ENCODE measurements at places on chromosomes 4 and X.

GRCh38 chr4:168648929-168649328 lies 152.1 kb downstream of the PALLD start:
- no peaks in the 10 kb centered on the region for H3K36me3 ChIP-seq
- H3K4me1 ChIP-seq = peaks cover 11% of the 10 kb centered on the region
- H3K4me3 ChIP-seq = no peak overlapping the region
- DNase-seq = no peak

GRCh38 chr4:10460313-10461047 lies 3.3 kb upstream of the ZNF518B start:
- H3K27me3 ChIP-seq = peaks cover 33% of the 10 kb centered on the region
- peaks cover 19% of the 10 kb centered on the region for H3K4me1 ChIP-seq
- DNase-seq = no peak
- no peak overlapping the region for H3K4me3 ChIP-seq
- no peaks in the 10 kb centered on the region for H3K36me3 ChIP-seq

- no peak overlapping the region for H3K4me3 ChIP-seq
Measured at GRCh38 chr4:110681381-110681780, 58.5 kb upstream of the PITX2 start.

- H3K27ac ChIP-seq = no peak overlapping the region
- DNase-seq = no peak
- H3K36me3 ChIP-seq = no peaks in the 10 kb centered on the region
- no peaks in the 10 kb centered on the region for H3K4me1 ChIP-seq
- H3K27me3 ChIP-seq = no peaks in the 10 kb centered on the region
- H3K4me3 ChIP-seq = no peak overlapping the region
Measured at GRCh38 chrX:19795307-19795706, 92.1 kb downstream of the SH3KBP1 start.

GRCh38 chr4:157357887-157358286 lies 137.4 kb downstream of the GRIA2 start:
- no peaks in the 10 kb centered on the region for H3K27me3 ChIP-seq
- no peaks in the 10 kb centered on the region for H3K36me3 ChIP-seq
- H3K4me3 ChIP-seq = no peak overlapping the region
- H3K27ac ChIP-seq = no peak overlapping the region

DNA sequence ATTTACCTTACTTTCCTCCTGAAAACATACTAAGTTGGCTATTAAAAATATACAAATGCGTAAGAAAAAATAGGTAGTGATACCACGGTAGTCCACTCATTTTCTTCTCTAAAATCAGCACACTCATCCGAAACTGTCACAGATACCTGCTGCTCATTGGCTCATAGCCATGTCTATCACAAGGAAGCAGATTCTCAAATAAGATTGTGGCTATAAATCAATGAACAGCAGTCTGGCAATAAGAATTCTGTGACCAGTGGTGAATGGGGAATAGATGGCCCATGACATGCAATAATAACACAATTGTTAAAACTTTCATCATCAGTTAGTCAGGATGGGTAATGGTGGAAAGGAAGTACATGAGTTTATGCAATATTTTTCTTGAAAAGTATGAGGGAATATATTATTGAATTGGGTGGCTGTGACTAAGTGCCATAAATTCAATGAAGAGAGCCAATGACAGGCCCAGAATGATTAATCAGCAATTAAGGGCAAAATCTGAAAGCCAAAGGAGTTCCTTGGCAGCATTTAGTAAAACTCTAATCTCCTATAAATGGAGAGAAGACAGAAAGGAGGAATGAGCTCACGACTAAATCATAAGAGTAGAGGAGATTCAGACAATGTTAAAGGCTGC lies 202.3 kb upstream of the NEIL3 start:
- H3K4me1 ChIP-seq = no peaks in the 10 kb centered on the region
- H3K36me3 ChIP-seq = no peaks in the 10 kb centered on the region
- no peak for DNase-seq
- H3K27me3 ChIP-seq = no peaks in the 10 kb centered on the region
- no peak overlapping the region for H3K4me3 ChIP-seq
- no peak overlapping the region for H3K27ac ChIP-seq

DNA sequence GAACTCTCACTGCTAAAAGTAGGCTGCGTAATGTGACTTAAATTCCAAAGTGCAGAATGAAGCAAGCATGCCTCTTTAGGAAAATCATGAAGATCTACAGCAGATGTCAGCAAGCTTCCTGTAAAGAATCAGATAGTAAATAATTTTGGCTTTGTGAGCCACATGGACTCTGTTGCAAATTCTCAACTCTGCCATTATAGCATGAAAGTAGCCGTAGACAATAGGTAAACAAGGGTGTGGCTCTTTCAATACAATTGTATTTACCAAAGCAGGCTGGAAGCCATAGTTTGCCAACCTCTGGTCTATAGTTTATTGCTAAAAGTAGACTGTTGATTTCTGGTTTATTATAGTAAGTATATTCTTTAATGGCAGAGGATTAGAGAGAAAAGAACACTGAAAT lies 80.3 kb upstream of the FAM9B start:
- no peaks in the 10 kb centered on the region for H3K36me3 ChIP-seq
- H3K4me3 ChIP-seq = no peak overlapping the region
- H3K27me3 ChIP-seq = no peaks in the 10 kb centered on the region
- DNase-seq = no peak
- no peak overlapping the region for H3K27ac ChIP-seq

DNA sequence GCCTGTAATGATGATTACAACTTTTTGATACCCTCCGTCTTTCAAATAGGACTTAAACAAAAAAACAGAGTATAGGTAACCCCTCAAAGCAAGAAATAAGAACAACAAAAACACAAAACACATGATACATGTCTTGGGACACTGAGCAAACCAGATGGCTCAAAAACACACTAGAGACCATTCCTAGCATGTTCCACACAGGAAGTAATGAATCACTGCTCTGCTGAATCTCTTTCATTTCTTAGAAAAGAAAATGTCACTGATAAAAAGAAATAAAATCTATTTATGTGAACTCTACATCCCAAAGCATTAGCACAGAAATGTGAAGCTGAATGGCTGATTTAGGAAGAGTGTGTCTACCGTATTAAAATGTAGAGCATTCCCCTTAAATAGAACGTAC lies 134.5 kb upstream of the IL15 start:
- no peak for DNase-seq
- H3K27ac ChIP-seq = no peak overlapping the region
- no peaks in the 10 kb centered on the region for H3K27me3 ChIP-seq
- H3K4me3 ChIP-seq = no peak overlapping the region

DNA sequence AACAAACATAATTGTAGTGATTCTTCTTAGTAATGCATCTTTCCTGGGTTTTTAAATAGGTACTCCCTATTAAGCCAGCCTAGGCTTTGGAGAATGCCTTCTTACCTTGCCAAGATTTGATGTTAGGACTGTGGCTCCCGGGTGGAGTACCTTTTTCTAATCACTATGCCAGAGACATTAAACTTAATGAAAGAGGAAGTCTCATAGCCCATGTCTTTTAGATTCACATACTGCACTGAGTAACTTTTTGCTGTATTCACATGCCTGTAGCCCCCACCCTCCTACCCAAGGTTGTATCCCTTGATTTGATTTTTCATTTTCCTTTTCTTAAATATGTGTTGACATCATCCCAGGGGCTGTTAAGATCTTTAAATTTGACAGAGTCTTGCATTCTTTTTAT lies 104.2 kb upstream of the TLR2 start:
- H3K36me3 ChIP-seq = peaks cover 3% of the 10 kb centered on the region
- peaks cover 2% of the 10 kb centered on the region for H3K4me1 ChIP-seq
- no peaks in the 10 kb centered on the region for H3K27me3 ChIP-seq
- no peak for DNase-seq
- no peak overlapping the region for H3K4me3 ChIP-seq

- H3K4me3 ChIP-seq = no peak overlapping the region
- H3K27ac ChIP-seq = no peak overlapping the region
- no peaks in the 10 kb centered on the region for H3K4me1 ChIP-seq
- H3K36me3 ChIP-seq = peaks cover 59% of the 10 kb centered on the region
- no peaks in the 10 kb centered on the region for H3K27me3 ChIP-seq
- DNase-seq = no peak
Measured at GRCh38 chrX:47204970-47205369, 11.3 kb downstream of the UBA1 start.
